ENCODE measurements at places on chromosomes 6 and 20.

GRCh38 chr6:30707281-30707850 lies 9.7 kb downstream of the MDC1 start:
- no peak for DNase-seq

DNA sequence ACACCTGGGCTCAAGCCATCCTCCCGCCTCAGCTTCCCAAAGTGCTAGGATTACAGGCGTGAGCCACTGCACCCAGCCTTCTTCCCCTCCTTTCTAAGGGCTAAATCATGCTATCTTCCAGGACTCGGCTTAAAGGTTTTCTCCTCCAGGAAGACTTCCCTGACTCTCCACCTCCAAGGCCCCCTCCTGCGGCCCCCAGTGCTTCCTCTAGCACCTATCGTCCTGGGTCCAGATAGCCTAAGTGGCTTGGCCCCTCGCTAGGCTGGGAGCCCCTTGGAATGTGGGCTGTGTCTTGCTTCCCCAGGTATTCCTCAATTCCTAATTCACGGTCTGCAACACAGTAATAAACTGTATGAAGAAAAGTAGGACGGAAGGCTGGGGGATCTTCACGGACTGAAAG lies 36.7 kb downstream of the PIM1 start:
- DNase-seq, result no peak

- no peak for DNase-seq
Measured at GRCh38 chr6:12851123-12851695, 134.6 kb downstream of the PHACTR1 start.

- no peak for DNase-seq
Measured at GRCh38 chr6:75882734-75883133, 133.7 kb downstream of the MYO6 start.

GRCh38 chr6:158441716-158442215 lies 118.1 kb upstream of the TMEM181 start:
- no peak for DNase-seq

DNA sequence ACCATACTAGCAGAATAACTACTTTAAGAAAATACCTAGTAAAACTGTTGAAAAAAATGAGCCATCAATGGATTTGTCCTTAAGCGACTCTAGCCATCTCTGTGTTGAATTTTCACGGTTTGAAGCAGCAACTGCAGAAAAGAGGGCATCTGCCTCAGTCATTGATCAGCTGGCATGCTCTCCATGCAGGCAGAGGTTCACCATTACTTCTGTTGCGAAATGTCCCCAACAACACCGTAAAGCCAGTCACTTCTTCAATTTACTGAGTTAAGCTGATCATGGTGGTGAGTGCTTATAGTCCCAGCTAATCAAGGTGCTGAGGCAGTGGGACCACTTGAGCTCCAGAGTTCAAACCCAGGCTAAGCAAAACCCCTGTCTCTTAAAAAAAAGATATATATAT lies 11.1 kb downstream of the TPD52L1 start:
- DNase-seq, result no peak

DNA sequence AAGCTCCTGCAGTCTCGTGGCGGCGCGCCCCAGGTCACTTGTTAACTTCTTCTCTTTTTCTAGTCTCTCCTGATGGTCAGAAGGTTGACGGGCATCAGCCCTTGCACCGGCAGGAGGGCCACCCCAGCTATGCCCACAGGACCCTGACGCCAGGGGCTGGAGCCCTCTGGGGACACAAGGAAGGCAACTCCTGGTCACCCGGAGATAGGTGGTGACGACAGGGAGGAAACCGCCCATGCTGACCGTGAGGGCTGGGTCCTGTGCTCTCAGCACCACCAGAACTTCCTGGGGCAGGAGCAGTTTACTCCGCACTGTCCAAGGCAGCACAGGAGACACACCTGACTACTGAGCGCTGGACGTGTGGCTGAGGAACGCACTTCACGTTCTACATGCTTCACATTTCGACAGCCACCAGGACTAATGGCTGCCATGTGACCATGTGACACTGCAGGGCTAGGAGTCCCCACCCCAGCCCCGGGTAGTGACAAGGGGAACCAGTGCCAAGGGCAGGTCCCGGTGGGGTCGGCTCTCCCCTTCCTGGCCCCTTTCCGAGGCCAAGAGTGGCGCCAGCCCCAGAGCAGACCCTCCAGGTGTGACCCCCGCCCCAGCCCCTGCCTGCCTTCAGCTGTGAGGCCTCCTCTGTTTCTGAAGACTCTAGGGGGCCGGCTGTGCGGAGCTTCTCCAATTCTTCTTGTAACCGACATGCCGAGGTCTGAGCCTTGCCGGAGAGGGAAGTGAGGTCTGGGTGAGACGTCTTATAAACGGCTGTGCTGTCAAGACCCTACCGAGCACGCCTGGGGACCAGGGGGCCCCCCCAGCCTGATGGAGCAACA lies 45.2 kb downstream of the DSTN start:
- DNase-seq, result peak; percentile 14

- DNase-seq, result no peak
Measured at GRCh38 chr20:22833851-22834250, 201.3 kb upstream of the SSTR4 start.

DNA sequence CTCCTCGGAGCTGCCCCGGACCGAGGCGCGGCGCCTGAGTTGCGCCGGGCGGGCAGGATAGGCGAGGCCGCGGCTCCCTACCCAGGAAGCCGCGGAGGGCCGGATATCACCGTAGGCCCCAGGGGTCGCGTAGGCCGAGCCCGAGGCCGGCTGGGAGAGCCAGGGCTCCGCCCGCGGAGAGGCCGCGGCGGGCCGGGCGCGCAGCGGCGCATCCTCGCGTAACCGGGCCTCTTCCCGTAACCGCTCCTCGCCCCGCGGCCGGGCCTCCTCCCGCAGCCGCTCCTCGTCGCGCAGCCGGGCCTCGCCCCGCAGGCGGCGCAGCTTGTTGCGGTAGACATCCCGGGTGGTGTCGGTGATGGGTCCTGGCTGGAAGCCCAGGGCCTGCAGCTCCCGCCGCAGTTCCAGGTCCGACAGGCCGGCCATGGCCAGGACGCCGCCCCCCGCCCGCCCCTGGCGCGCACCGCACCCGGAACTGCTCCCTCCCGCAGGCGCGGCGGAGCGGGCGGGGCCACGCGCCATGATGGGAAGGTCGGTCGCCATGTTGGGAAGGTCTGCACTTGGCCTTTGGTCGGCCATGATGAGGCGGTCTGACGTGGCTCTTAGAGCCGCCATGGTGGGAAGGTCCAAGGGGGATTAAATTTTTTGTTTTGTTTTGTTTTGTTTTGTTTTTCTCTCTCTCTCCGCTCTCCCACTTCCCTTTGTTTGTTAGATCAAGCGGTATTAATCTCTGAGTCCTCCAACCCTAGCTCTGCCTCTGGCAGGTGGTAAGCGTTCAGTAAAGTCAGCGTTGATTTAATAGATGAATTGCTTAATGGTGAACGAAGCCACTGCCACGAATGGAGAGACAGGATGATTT lies at the start of gene LEMD2:
Gene LEMD2, minus strand, starts transcription at position 437 of the 856 bp plus-strand sequence. Its CDS starts 14 bp downstream, at position 423.
- DNase-seq, result peak; percentile 97

GRCh38 chr6:72954716-72955115 lies 270.6 kb downstream of the KHDC1L start:
- no peak for DNase-seq

DNA sequence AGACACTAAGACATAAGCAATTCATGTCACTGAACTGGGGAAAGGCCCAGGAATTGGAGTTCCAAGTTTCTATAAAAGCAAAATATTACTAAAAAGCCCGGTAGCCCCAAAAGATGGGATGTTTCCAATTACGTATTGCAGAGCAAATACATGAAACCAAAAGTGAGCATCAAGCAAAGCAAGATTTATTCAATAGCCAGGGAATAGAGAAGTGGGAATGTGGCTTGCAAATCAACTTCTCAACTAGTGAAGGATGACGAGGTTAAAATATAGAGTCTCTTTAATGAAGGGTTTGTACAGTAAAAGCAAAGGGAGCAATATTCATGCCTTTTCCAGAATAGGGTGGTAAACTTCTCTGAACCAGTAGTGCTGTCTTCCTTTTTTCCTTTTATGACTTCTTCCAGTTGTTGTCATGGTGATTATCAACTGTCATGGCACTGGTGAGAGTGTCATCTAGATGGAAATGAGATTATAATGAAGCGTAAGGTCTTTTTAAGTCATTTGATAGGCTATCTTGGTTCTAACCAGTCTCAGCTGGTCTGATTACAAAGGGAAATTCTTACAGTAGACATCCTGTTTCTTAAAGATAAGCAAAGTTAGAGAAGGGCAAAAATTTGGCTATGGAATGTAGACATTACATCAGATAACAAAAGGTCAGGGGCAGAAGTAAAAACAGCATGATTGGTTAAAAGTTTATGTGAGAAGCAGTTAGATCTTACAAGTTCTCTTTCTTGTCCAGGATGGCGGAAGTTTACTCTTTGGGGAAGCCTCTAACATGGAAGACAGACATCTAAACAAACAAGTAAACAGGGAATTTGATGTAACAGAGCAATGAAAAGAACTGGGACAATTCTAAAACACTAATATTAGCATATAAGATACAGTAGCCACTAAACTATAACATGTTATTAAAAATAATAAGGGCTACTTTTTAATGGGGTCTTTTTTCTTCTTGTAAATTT lies 96.9 kb downstream of the TBX18 start:
- no peak for DNase-seq

DNA sequence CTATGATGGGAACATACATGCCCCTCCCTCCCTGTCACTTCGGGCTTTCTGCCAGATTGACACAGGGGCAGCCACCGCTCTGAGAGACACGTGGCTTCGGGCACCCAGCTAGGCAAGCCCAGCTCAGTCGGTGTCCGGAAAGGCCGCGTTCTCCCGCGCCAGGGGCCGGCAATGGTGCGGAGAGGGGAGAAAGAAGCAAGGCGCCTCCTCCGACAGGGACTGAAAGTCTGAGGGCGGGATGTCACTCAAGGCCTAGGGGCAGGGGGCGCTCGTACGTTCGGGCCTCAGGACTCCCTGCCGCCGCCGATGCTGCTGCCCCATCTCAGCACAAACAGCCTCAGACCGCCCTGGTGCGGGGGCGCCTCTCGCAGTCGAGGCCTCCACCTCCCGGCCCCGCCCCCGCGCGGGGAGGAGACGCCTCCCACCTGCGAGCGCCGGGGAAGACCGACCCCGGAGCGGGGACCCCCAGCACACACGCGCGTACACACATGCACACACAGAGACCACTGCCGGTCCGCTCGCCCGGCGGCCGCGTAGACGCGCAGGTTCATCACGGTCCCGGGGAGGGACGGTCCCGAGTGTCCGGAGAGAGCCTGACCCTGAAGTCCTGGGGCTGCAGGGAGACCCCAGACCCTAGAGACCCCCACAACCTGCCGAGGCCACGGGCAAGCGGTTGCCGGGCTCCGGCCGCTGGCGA lies 1.9 kb downstream of the GRM4 start:
- DNase-seq, result peak; percentile 59
